Cortex of kidney (tissue), 1 donor: ENCODE measurements at places on chromosomes 6 and 20.

- DNase-seq: no peak
Measured at GRCh38 chr6:80029470-80029869, 25.0 kb downstream of the TTK start.

- no peak for DNase-seq
Measured at GRCh38 chr20:46920114-46920513, 25.5 kb downstream of the EYA2 start.

- no peak for DNase-seq
Measured at GRCh38 chr6:72699159-72699558, 77.3 kb downstream of the KCNQ5 start.

DNA sequence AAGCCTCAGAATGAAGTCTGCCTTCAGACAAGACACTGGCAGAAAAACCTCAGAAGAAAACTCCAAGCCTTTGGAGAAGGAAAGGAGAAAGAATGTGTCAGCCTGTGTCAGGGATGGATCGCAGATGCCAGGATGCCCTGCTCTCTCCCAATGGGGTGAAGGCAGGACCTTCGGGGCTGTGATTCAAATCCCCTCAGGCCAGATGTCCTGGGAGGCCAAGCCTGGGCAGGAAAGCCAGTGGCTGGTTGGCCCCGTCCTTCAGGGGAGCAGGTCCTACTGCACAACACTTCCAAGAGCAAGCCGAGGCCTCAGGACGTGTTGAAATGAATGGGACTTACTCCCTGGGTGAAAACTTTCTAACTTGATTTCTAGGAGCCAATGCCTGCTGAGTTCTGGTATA, 36.5 kb downstream of the GJA10 start:
- no peak for DNase-seq

GRCh38 chr6:3549314-3549940, 92.6 kb upstream of the SLC22A23 start:
- no peak for DNase-seq

DNA sequence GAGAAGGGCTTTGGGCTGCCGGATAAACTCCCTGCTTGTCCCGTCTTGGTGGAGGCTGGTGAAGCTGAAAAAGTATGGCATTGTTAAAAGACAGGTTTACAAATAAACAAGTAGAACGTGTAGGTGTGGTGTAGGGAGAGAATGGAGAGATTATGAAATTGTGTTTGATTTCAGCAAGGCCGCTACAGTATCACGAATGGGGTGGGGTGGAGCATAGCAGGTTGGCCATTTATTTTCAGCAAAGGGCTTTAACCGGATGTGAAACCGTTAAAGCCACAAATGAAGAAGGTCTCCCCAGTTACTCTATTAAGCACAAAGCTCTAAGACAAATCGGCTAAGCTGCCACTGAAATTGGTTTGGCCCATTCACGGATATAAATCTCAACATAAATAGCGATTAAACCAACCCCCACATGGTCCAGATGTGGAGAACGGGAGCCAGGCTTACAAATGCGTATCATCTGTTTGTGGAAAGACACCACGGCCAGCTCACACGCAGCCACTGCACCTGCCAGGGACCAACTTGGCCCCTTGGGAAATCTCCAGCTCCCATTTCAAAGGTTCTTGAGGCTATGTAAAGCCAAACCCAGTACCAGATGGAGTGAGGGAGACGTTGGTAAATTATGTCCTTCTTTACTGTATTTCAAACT, 94.0 kb downstream of the ZMYND8 start:
- no peak for DNase-seq

DNA sequence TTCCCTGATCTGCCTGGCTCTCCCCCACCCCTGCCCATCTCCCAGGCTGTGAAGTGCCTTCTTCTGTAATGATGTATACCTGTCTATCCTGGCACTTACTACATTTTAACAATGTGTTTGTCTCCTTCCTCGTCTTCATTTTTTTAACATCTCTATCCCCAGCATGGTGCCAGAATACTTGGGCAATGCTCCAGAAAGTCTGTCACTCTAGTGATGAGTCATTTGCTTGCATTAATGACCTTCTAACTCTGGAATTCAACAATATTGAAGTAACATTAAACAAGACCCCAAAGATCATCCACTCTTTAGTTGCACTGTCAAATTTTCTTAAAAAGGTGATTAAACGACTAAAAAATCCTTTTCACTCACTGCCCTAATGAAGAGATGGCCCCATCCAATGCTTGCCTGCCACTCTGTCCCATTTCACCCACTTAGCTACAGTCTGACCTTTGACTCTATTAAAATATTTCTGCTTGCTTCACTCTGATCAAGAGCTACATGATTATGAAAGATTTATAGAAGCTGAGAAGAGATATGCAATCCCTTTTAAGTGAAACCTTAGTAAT, 7.7 kb upstream of the KLHL31 start:
- DNase-seq: no peak

DNA sequence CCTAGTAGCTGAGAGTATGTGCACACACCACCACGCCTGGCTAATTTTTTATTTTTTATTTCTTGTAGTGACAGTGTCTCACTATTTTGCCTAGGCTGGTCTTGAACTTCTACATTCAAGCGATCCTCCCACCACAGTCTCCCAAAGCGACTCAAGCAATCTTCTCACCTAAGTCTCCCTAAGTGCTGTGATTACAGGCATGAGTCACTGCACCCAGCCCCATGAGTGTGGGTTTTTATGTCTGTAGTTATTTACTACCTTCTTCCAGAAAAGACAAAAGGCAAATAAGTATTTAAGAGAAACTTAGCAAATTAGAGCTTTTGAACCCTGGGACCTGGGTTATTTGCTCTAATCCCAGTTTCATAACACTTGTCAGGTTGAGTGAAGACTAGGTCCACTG, 92.3 kb upstream of the HCRTR2 start:
- DNase-seq: no peak

DNA sequence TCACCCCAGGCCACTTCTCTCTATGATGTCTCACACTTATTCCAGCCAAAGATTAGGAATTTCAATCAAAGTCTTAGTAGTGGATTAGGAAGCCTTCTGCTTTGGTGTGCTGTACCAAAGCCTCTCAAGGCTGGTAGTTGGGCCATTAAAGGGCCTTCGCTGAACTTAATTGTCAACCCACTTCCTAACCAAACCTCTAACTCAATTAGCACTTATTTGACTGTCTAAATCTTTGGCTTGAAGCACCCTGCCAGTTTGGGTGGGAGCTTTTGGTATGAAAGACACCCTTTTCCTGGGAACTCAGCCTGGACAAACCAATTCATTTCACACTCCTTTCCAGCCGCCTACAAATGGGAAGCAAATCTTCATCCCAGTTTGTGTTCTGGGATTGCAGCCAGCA, 81.5 kb downstream of the BMP2 start:
- DNase-seq: no peak

DNA sequence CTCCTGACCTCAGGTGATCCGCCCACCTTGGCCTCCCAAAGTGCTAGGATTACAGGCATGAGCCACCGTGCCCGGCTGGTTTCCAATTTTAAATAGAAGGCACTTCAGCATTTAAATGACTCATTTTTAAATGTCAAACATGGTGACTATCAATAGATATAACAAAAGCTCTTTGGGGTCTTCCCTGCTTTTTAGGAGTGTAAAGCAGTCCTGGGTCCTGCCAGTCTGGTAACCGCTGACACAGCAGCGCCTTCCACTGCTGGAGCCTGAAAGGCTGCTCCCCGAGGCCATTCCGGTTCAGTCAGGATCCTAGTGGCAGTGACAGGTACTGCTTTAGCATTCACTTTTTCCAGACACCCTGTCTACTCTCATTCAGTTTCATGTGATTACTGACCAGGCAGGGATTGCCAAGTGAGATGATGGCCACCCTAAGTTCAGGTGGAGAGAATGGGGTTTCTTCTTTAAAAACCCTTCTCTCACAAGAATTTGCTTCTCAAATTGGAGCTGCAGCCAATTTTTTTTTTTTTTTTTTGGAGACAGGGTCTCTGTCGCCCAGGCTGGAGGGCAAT, 5.1 kb downstream of the DIDO1 start:
- DNase-seq: no peak

DNA sequence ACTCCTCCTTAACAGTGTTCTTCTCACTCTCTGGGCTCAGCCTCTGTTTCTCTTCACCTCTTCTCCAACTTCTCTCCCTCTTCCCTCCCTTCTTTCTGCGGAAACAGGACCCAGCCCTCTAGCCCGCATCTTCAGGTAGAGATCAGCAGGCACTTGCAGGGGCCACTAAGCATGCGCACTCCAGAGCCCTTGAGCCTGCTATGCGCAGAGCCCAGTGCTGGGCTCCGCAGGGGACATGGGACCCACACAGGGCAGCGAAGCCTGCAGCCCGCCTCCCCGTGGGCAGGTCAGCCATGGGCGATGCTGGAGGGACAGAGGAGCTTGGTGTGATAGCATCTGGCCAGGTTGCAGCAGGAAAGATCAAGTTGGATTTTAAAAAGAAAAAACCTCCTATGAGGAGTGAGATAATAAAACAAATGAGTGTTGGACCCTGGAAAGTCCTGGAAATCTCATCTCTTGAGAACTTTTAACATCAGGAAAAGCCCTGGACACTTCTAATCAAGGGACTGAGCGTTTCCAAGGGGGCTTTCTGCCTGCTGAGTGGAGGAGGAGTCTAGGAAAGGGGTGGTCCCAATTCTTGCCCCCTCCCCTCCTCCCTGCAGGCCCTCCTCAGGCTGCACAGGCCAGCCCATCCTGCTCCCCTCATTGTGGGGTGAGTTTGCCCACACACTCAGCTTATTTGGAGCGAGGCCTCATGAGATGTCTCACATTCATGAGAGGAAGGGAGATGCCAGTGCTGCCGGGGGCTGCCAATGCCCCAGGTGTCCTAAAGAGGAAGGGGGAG, 71.9 kb downstream of the MDGA1 start:
- no peak for DNase-seq

DNA sequence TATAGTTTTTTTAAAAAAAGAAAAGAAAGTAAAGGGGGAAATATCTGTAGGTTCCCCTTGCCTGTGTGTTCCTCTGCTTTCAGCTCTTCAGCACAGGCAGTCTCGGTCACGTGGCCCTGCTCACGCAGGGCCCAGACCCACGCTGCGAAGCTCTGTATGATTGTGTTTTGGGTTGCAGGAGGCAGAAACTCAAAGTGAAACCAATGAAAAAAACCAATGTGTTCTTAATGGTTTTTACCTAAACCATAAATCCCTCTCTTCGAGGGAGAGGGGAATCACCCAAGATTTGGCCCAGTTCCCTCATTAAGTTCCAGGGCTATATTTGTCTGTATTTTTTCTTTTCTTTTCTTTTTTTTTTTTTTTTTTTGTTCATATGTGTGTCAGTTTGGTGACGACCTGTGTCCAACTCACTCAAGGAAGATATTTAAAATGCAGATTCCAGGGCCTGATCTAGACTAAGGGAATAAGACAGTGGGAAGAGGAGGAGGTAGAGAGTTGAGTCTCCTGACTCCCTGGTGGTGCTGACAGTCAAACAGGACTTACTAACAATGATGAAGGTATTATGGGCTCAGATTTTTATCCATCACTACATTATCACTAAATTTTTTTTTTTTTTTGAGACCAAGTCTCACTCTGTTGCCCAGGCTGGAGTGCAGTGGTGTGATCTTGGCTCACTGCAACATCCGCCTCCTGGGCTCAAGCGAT, 33.8 kb upstream of the RREB1 start:
- no peak for DNase-seq

GRCh38 chr6:102488729-102489128, 1095.2 kb downstream of the GRIK2 start:
- no peak for DNase-seq

GRCh38 chr20:1876217-1876921, 18.8 kb upstream of the SIRPA start:
- no peak for DNase-seq

- DNase-seq: no peak
Measured at GRCh38 chr6:34102099-34102656, 43.7 kb downstream of the GRM4 start.

GRCh38 chr20:20856306-20856705, 143.9 kb upstream of the RALGAPA2 start:
- no peak for DNase-seq

- no peak for DNase-seq
Measured at GRCh38 chr6:99232056-99232455, 117.4 kb downstream of the FAXC start.

GRCh38 chr6:75113446-75113845, 92.4 kb downstream of the COL12A1 start:
- no peak for DNase-seq

DNA sequence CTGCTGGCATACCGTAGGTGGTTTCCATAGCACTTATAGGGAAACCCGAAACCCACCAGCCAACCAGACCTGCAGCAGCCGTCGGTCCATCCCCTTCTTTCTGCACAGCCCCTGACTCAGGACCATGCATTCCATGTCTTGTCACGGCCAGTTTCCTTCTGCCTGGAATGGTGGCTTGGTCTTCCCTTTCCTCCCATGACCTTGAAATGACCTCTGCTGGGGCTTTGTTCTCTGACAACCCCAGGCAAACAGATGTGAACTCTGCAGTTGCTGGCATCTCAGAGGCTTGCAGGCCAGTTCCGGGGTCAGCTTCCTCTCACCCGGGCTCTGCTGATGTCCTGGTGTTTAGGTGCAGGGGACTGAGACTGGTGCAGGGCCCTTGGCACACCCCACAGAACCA, 250.8 kb downstream of the SMOC2 start:
- no peak for DNase-seq

- DNase-seq: no peak
Measured at GRCh38 chr20:62860924-62861691, 514 bp downstream of the TCFL5 start.

DNA sequence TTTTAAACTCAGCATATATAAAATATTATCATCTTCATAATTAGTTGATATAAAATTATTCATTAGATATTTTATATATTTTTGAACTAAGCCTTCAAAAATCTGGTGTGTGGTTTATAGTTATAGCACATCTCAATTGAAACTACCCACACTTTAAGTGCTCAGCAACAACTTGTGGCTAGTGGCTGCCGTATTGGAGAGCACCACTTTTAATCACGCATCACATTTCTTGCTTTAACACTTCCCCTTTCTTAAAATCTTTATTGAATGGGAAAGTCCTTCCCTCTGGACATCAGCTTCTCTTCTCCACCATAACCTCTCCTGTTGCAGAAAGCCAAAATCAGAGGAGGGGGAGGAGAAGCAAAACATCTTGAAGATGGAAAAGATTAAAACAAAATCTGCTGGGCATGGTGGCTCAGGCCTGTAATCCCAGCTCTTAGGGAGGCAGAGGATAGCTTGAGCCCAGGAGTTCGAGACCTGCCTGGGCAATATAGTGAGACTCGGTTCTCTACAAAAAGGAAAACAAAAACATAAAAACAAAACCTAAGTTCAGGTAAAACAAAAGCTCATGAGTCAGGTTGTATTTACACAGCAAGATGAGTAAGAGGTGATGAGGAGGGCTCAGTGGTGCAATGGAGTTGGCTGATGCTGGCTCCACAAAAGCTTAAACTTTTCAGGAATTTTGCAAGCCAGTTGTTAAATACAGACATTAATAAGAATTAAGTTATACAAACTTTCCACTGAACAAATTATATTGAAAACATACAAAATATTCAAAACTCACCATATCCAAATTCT, 237.0 kb upstream of the SUPT3H start:
- no peak for DNase-seq

GRCh38 chr6:111938710-111939109, 65.5 kb upstream of the FYN start:
- DNase-seq: no peak

DNA sequence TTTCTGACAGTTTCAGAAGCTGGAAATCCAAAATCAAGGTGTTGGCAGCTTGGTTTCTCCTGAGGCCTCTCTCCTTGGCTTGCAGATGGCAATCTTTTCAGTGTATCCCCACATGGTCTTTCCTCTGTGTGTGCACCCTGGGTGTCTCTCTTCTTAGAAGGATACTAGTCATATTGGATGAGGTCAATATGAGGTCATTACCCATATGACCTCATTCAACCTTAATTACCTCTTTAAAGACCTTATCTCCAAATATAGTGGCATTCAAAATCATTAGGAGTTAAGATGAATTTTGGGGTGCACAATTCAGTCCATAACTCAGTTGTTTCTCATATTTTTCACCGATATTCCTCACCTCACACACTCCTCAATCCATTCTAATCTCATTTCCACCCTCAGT, 92.4 kb upstream of the TGM3 start:
- DNase-seq: no peak
